Fibroblast of skin of right quadriceps (primary cell): ENCODE measurements at places on chromosomes 3 and 15.

DNA sequence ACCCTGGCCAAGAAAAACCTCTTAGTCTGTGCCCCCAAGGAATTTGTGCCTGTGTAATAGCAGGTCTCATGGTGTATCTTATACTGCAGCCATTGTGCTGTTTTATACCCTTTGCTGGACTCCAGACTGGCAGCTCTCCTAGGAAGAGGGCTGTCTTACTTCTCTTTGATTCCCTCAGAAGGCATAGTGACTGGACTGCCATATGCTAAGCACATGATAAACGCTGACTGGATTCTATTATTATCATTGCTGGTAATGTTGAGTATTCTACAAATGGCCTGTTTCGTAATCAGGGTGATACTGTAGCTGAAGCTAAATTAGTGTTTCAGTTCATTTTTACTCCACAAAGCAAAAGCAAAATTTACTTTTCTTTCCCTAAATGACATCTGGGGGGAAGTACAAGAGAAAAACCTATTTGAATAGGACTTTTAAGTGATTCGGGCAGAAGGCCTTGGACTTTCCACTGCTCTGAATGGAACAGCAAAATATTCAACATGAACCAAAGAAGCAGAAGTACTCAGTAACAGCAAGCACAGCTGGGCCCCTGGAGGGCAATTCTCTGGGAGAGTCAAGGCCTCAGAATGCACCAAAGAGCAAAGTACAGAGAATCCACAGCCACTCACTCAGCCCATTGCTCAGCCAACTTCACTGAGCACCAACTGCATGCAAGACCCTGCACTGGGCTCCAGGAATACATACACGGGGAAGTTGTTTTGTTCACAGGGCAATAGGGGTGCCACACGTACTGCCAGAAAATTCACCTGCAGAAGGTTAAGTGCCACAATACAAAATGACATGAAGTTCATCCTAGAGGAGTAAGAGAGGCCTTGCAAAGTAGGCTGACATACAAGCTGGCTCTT, 7.9 kb upstream of the BCL2A1 start:
- peak; percentile 67 for DNase-seq

- DNase-seq, result peak; percentile 30
These were observed 29.3 kb downstream of the ASTE1 start for GRCh38 chr3:130997289-130997688.

DNA sequence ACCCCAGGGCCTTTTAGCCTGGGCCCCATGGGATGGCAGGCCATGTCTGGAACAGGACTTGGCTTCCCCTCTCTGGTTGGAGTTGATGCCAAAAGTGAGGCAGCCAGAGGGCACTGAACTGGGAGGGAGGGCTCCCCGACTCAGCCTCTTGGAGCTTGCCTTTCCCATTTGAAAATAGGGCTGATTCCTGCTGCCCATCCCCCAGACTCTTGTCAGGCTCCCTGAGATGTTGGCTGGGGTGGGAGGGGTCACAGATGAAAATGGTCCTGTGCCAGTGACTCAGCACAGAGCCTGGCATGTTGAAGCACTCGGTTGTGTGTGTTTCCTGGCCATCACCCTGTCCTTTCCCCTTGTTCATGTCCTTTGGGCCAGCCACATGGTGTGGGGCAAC, 6.6 kb downstream of the PPCDC start:
- peak; percentile 19 for DNase-seq

DNA sequence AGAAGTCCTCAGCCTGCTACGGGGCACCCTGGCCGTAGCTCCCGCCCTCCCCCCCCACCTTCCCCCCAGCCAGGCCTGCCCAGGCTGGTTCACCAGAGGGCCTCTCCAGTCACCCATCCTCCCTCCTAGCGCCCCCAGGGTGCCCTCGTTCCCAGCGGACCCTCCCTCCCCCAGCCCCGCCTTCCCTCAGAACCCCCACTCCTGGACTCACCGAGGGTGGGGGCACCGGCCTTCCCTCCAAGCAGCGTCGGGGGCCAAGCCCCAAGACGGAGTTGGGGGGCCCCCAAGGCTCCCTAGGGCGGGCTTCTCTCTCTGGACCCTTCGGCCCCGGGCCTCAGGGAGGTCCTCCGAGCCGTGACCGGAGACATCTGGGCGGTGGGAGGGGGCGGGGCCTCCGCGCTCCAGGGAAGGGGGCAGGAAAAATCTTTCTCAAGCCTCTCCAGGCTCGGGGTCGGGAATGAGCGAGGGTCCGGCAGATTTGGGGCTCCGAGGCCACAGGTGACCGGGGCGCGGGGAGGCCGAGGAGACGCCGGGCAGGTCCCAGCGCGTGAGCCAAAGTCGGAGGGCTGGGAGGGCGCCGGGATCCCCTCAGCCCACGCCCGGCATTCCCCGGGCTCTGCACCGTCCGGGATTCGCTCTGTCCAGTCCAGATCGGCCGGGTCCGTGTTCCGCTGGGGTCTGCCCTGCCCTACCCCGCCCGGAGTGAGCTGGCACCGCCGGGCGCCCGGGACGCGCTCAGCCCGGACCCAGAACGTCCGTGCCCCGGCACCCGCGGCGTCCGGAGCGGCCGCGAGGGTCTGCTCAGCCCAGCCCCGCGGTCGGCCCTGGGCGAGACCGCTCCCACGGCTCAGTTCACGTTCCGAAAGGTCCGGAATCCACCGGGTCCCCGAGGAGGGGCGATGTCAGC, 999 bp downstream of the INSYN1 start:
- no peak for DNase-seq

- DNase-seq, result peak; percentile 95
These were observed 257.2 kb upstream of the NECTIN3 start for GRCh38 chr3:110814170-110815007.

- DNase-seq, result no peak
These were observed 133.6 kb upstream of the PRICKLE2 start for GRCh38 chr3:64358853-64359252.

- peak; percentile 75 for DNase-seq
These were observed 3.4 kb upstream of the OGG1 start for GRCh38 chr3:9746330-9746729.

DNA sequence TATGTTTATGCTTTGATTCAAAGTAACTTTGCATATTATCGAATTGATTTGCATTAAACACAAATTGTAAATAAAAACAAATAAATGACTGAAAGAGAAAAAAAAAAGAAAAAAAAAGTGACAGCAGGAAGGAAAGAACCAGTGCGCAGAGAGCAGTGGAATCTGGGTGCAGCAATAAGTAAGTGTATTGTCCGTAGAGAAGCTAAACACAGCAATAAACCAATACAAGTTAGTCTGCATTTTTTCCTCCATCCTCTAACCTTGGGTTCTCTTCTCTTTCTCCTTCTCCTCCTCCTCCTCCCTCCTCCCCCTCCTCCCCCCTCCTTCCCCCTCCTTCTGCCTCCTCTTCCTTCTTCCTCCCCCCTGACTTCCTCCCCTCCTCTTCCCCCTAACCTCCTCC, 18.3 kb upstream of the ARL8B start:
- no peak for DNase-seq

DNA sequence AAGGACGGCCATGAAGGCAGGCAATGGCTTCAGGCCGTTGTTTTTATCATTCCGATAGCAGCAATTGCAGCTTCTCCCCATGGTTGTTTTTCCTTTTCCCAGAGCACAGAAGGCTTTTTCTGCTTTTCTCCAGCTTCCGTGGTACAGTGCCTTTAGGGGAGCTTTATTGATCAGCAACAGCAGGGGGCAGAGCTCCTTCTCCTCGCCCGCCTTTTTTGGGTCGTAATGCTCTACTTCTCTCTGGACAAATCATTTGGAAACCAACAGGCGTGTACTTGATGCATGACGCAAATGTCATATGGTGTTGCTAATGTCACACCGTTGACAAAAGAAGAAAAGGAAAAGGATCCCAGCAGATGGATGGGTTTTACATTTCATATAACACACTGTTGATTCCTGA, 79.7 kb upstream of the SNRK start:
- no peak for DNase-seq

DNA sequence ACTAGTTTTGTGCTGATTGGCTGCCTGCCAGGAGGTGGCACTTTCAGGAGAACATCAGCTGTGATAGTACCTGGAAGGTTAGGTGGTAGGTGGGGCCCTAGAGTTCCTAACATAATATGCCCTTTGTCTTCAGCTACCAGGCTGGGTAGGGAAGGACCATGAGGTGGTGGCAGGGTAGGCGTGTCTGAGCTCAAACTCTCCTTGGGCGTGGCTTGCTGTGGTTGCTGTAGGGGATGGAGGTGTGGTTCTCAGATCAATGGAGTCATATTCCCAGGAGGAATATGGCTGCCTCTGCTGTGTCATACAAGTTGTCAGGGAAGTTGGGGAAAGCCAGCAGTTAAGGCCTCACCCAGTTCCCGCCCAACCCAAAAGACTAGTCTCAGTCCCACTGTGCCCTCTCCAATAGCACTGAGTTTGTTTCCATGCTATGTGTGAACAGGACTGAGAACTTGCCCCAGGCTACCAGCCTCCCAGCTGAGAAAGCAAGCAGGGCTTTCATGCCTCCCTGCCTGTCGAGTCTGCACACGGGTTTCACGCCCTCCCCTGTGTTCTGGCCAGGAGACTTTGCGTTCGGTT, 107.7 kb downstream of the CHCHD4 start:
- no peak for DNase-seq

- DNase-seq, result no peak
These were observed 607 bp downstream of the MRPL47 start for GRCh38 chr3:179603831-179604230.

GRCh38 chr3:171323938-171324536, 136.2 kb downstream of the TNIK start:
- no peak for DNase-seq

DNA sequence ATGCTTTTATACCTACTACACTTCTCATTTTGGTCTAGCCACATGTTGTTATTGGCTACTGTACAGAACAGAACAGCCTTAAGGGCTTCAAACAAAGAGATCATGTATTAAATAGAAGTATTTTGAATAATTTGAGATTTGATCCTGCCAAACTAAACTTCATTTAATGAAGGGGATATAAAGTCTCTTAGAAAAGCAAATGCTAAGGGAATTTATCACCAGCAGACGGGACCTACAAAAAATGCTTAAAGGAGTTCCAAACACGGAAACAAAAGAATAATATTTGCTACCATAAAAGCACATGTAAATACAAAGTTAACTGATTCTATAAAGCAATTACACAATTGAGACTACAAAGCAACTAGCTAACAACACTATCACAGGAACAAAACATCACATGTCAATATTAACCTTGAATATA, 23.6 kb upstream of the FMN1 start:
- no peak for DNase-seq

GRCh38 chr3:12868039-12869034, 27.0 kb upstream of the RPL32 start:
- peak; percentile 79 for DNase-seq

DNA sequence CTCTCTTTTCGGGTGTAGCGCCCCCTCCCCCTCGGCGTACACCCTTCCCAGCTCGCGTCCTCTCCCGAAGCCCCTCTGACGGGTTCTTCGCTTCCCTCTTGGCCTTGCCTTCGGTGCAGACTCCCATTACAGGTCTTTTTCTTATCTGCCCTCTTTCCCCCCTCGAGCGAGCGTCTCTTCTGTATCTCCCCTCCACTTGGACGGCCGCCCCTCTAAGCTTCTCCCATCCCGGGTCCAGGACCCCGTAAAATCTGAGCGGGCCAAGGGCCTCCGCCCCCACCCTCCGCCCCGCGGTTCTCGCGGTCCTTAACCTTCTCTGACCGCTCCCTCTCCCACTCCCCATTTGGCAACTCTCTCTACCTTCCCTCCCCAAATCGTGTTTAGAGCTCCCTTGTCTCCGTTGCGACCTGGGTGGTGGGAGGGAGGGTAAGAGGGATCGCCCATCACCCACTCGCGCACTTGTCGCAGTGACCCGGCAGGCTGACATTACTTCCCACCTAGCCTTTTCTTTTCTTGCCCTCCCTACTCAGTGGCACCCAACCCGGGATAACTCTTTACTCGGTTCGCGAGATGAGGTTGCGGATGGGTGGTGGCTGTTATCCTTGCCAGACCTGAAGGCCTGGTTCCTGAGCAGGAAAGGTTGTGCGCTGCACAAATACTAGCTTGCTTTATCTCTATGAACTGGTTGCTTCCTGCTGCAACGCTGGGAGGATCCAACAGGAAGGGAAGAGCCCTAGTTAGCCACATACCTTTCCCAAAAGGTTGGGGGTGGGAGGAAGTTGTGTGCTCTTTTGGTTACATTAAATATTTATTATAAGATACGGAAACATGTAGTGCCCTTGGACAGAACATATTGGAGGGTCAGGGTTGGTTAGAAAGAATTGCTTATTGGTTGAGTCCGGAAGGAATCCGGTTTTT, 922 bp downstream of the RAB11A start:
- peak; percentile 26 for DNase-seq

DNA sequence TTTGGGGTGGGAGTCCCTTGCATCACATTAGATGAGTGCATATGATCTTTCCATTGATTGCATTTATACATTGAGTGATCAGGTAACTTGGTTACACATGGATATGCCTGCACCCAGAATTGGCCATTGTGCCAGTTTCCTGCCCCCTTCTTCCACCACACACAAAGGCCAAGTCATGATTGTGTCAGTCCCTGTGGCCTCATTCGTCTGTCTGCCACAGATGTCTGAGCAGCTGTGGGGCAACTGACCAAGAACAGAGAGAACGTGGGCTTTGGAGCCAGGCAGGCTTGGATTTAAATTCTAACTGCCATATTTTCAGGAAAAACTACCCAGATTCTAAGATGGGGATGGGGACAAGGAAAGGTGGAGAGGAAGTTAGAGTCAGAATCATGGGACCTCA, 27.0 kb downstream of the CCNL1 start:
- no peak for DNase-seq

- DNase-seq, result no peak
These were observed 1.4 kb upstream of the CPOX start for GRCh38 chr3:98594628-98595324.

DNA sequence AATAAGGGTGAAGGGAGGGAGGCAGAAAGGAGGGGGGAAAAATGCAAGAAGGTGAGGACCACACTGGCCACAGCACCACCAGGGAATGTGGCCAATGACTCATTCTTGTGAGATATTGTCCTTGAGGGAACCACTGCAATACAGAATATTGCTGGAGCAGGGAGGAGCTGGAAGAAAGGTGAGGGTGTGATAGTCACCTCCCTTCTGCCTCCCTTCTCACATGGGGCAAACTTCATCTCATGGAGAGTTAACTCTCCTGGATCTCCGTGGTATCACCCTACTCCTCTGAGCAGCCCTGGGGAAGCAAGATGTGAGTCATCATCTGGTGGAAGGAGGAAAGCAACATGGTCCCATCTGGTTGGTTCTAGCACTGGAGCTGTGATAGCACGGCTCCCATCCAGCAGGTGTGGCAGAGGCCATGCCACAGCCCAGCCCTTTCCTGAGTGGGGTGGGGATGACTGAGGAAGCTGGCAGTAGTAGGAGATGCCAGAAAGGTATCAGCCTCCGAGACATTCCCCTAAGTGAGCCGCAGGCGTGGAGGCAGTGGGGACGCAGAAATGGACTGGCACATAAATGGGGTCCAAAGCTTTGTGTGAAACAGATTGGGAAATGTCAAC, 115.9 kb upstream of the LPP start:
- peak; percentile 47 for DNase-seq
